Spleen (tissue), 13 donors: ENCODE measurements at places on chromosomes 1 and 21. TPM values are rescaled to one million over a fixed set of nuclear protein-coding genes. Genes with fewer than 3 reads are reported as not detected.

Gene NCF2
- polyA plus RNA-seq = 14.9 TPM

GRCh38 chr21:17798796-17799195 is 20.4 kb downstream of the C21orf91 start:
- no peak for DNase-seq

- no peak for DNase-seq
Observed at GRCh38 chr1:14954210-14954609, 199.3 kb upstream of the TMEM51 start.

DNA sequence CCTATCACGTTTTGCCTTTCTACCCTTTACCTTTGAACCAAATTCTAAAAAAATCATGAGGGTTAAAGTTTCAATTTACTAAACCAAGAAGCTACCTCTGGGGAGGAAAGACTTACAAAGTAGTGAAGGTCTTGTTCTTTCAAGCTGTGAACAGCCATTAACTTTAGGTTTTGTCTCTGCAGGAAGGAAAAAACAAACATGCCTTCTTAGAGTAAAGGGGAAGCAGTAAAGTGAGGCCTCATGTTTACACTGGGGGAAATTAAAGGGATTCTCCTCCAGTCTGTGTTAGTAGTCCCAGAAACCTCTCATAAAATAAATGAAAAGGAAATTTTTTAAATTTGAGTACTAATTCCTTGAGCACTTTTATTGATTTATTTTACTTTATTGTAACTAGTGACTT is 780.2 kb upstream of the ADGRL2 start:
- DNase-seq = no peak

DNA sequence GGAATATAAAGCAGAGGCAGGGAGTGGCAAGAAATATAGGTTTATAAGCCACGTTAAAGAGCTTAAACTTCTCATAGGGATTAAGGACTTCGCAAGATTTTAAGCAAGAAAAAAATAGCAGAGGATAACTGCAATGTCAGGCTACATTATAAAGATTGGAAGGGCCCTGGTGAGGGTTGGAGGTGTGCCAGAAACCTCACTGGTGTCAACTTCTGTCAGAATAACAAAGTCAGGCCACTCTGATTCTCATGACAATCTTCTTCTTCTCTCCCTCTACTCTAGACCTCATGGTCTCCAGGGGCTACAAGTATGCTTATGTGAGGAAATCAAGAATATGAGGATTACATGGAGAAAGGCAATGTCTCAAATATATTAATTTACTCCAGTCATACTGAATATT is 32.6 kb upstream of the FMO2 start:
- no peak for DNase-seq

DNA sequence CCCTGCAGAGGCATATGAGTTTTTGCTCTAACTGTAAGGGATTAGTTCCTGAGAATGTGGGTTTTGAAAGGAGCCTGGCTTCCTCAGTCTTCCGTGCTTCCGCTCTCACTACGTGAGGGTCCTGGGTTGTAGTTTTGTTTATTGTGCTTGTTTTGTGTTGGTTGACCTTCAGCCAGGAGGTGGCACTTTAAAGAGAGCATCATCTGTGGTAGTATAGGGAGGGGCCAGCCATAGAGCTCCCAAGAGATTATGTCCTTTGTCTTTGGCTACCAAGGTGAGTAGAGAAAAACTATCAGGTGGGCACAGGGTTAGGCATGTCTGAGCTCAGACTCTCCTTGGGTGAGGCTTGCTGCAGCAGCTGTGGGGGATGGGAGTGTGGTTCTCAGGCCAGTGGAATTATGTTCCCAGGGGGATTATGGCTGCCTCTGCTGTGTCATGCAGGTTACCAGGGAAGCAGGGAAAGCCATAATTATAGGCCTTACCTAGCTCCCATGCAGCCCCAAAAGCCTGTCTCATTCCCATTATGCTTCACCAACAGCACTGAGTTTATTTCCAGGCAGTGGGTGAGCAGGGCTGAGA is 23.5 kb downstream of the CYP4B1 start:
- no peak for DNase-seq
